Frontal cortex (tissue), 4 donors: ENCODE measurements at places on chromosomes 12 and 14.

DNA sequence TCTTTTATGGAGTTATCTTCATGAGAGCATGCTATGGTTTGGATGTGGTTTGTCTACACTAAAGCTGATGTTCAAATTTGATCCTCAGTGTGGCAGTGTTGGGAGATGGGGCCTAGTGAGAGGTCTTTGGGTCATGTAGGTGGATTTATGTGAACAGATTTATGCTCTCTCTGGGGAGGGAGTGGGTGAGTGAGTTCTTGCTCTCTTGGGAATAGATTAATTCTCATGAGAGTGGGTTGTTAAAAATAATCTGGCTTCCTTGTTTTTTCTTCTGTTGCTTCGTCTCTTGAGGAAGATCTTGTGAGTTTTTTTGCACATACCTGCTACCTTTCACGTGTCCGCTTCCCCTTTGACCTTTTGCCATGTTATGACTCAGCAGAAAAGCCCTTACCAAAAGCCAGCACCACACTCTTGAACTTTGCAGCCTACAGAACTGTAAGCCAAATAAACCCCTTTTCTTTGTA is 20.5 kb downstream of the DERA start:
- no peak for DNase-seq

DNA sequence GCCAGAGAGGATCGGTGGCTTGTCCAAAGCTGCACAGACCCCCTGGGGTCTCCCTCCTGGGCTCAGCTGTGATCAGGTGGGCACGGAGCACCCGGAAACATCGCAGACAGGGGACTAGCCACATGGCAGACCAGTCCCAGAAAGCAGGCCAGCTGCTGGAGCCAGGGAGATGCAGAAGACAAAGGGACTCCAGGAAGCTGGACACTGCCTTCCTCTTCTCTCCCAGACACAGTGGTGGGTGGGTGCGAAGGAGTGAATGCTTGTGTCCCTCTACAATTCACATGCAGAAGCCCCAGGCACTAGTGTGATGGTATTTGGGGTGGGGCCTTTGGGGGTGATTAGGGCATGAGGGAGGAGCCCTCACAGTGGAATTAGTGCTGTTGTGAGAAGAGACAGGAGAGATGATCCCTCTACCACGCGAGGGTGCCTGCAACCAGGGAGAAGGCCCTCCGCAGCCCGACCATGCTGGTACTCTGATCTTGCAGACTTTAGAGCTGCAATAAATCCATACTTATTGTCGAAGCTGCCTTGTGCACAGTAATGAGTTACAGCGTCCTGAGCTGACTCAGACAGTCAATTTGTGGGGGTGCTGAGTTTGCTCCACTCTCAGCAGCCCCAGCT is 95.2 kb downstream of the CALM1 start:
- peak; percentile 10 for DNase-seq

GRCh38 chr12:110337912-110338710 is 57.1 kb downstream of the ATP2A2 start:
- DNase-seq, result no peak

- no peak for DNase-seq
Observed at GRCh38 chr12:85644508-85644907, 191.7 kb downstream of the RASSF9 start.
